ENCODE measurements at places on chromosomes 6 and 20. TPM values are rescaled to one million over a fixed set of nuclear protein-coding genes. Genes with fewer than 3 reads are reported as not detected.

Gene DDX43
- total RNA-seq, result 2.6 TPM

- DNase-seq, result no peak
These were observed 60.2 kb downstream of the UBE2V1 start for GRCh38 chr20:50052550-50053361.

Gene BCKDHB
- 12.5 TPM for total RNA-seq

DNA sequence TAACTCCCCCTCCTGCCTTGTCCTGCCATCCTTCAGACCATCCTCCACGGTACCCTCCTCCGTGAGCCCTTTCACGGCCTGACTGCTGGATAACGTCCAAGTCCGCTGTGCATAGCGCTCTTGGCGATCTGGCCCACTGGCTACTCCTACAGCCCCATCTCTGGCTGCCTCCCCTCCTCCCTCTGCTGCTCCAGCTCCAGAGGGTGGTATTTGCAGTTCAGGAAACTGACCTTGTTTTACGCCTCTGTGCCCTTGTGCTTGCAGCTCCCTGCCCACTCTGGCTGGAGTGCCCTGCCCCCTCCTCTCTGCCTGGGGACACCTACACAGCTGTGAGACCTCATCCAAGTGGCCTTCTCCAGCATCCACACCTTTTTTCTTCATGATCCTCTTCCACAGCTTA lies 6.5 kb upstream of the RREB1 start:
- no peak for DNase-seq

DNA sequence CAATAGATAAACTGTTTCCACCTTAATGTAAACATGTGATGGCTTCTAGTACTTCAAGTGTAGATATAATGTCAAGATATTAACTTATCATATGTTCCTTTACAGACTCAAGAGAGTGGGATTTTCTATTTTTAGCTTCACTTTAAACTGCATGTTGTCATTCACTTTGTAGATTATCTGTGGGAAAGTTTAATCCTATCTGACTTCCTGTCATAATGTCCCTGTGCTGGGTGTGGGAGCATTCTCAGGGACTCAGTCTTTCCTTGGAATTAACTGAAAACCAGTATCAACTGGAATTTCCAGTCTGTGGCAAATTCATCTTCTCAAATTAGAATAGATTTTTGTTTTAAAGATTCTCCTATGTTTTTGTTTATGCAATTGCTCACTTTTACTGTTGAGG lies 226.1 kb upstream of the FERMT1 start:
- peak; percentile 10 for DNase-seq

GRCh38 chr6:99467509-99468106 lies 42.5 kb upstream of the PNISR start:
- peak; percentile 11 for DNase-seq

DNA sequence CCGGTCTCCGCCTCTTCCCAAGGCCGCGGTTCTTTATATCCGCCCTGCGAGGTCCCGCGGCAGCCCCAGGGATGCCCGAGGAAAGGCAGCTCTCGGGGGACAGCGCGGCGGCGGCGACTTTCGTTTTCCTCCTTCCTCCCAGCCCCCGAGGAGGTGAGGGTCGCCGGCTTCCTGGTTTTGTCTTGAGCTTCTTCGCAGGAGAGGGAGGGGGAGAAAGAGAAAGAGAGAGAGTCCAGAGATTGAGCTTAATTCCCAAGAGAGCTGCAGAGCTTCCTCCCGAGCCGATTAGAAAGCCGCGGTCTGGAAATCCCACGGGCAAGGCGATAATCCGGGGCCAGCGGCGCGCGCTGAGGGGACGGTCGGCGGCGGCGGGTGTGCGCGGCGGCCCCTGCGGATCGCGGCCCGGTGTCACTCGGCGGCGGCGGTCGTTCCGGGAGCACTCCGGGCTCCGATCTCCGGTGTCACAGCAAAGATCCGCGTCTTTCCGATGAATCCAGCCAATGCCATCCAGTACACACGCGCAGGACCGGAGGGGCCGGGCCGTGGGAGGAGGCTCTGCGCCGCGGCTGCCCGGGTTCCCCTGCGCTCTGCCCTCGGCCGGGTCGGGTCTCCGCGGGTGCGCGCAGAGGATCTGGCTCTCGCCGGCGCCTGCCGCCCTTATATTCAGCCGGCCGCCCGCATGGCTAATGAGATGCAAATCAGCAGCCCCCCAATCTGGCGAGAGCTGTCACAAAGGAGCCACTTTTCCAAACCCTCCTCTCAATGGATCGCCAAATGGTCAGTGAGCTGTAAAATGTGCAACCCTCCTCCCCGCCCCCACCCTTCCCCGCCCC lies at the start of gene DLL1:
Gene DLL1, minus strand, starts transcription at position 783 of the 833 bp plus-strand sequence. CDS start 939 bp downstream, outside the sequence.
- no peak for DNase-seq

- DNase-seq, result peak; percentile 44
These were observed 54.6 kb upstream of the RIPOR2 start for GRCh38 chr6:24990236-24990845.

Gene SLPI
- 2.4 TPM for total RNA-seq

- no peak for DNase-seq
These were observed 477.1 kb upstream of the SPTLC3 start for GRCh38 chr20:12531626-12532025.

DNA sequence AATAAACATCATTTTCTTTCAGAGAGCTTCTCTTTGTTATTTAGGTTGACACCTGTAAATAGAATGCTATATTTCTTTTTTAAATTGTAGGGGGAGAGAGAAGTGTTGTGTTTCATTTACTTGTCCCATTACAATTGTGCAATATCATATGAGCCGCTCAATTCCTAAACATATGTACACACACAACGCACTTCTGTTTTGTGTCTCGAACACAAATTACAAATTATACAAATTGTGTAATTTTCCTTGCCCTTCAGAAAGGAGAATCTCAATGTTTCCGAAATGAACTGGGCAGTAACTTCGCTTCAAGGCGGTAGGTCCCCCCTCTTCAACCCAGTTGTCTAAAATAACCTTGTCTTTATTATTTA lies 2.6 kb upstream of the ABT1 start:
- no peak for DNase-seq

- DNase-seq, result no peak
These were observed 18.3 kb downstream of the ETV7 start for GRCh38 chr6:36368921-36369865.

- DNase-seq, result peak; percentile 87
These were observed 8.8 kb upstream of the PIM1 start for GRCh38 chr6:37160922-37161778.

GRCh38 chr20:63259734-63260460 lies 5.6 kb upstream of the NKAIN4 start:
- no peak for DNase-seq

DNA sequence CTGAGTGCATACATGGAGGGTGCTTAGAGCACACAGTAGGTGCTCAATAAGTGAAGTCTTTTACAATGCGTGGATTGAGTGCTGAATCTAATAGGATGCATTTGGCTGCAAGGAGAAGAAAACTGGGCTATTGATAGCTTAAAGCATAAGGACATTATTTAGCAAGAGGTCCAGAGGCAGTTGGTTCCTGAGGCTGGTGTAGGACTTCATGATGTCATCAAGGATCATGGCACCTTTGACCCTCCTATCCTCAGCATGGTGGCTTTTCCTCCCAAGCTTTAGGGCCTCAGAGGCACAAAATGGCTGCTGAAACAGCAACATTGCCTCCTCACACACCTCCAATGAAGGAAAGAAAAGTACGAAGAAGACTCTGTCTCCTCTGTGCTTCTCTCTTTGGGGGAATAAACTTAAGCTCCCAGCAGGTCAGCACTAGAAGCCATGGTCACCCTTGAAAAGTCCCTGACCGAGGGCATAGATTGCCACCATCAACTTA lies 3.1 kb upstream of the PREX1 start:
- no peak for DNase-seq

DNA sequence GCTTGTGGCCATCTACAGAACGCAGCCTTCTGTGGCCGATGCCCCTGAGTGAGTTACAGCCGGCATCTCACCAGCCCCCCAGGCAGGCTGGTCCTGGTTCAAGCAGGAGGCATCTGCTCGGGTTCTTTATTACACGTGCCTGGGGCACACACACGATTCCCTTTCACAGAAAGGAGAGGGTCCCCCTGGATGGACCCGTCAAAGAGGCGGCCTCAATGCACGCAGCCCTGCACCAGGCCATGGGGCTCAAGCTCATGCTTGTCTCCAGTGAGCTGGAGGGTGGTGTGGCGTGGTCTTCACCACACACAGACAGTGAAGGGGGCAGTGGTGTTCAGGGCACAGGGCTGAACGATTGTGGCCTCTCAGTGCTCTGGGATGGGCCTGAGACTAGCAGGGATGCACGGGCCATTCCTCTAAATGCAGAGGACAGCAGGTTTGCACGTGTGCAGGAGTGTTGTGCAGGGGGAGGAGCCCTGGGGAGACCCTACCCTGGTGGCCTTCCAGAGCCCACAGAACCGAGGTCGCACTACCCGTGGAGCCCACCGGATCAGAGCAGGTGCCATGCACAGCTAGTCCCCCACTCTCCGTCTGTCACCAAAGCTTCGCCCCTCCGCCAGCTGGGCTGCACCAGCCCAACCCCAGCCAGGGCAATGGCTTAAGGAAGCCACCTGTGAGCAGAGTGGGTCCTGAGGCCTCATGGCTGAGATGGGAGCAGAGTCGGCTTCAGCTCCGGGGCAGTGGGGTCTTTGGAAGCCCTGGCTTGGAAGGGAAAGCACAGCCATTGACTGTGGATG lies 23.1 kb downstream of the FRMD1 start:
- no peak for DNase-seq

Gene GPR63
- total RNA-seq, result 14.2 TPM

DNA sequence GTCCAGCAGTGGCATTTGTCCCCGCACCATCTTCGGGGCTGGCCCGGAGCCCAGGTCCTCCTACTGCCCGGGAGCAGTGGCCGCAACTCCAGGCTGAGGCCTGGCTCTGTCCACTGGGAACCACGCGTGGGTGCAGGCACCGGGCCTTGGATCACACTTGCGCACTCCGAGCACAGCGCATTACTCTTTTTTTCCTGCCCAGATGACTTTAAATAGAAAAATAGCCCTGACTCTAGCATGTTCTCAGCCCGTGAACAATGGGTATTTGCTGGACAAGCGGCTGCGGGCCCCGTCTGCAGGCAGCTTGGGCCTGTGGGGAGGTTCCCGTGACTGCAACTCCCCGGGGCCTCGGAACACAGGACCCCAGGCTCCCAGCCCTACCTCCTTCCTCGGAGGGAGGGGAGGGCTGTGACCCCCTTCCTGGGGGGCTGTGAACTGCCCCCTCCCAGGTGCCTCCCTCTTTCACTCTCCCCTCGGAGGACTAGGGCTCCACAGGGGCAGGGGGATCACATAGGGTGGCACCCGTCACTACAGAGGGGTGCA lies 162.2 kb downstream of the TBXT start:
- DNase-seq, result peak; percentile 70

DNA sequence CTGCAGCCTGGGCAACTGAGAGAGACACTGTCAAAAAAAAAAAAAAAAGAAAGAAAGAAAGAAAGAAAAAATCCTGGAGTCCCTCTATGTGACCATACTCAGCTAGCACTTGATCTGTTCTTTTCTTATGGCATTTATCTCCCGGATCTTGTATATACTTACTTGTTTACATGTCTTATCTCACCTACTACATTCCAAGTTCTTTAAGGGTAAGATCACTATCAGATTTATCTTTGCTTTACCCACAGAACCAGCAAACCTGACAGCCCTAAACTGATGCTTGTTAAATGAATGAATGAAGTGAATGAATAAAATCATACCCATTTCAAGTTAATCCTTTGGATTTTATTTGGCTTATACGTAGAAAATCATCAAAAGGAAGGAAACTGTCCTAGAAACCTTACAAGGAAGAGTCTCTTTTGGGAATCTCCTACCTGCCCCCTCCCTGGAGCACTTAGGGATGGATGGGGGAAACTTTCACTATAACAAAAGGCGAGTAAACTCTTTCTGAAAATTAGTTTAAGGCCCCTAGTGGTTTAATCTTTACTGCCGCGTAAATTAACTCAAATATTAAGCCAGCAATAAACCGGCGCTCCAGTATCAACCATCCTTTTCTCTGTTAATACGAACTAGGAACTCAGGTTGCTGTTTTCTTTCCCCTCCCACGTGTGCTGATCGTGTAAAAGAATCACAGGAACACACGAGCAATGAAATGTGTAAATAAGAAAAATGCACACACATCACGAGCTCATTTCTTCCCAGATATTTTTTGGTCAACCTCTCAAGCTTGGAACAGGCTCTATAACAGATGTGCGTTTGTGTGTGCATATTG lies 1.3 kb upstream of the UTRN start:
- peak; percentile 24 for DNase-seq

GRCh38 chr20:2541940-2542339 lies 5.6 kb downstream of the TMC2 start:
- no peak for DNase-seq

DNA sequence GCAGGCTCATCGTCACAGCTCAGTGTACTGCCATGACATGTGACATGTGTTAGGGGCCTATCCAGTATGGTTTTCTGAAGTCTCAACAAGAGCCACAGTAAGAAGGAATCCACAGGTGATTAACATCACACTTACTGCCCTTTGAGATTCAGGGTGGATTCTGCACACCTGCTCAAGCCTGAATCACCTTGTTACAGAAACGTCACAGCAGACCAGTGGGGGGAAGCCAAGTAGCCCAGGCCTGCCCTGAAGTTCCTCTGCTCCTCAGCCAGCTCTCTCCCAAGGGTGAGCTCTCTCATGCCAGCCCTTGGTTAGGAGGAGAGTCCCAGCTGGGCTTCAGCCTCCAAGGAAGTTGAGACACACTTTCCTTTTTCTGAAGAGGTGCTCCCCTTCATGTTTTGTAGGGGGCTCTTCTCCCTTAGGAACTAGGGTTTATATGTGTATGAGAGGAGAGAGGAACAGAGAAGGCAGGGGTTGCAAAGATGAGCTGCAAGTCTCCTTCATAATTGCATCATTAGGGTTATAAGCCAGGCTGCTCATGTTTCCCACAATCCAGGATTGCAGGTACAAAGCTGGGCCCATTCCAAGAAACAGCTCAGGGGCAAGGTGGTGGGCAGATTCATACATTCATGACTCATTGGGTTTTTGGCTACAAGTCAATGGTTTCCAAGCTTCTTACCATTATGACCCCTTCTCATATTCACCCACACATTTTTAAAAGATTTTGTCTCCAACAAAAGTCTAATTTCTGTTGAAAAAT lies 11.6 kb downstream of the GSS start:
- DNase-seq, result no peak

Gene PDE7B
- total RNA-seq, result 22.9 TPM

GRCh38 chr20:35838205-35838604 lies 66.4 kb downstream of the PHF20 start:
- no peak for DNase-seq

Gene RBPJL
- not detected for total RNA-seq

Gene NKX2-4
- not detected for total RNA-seq

DNA sequence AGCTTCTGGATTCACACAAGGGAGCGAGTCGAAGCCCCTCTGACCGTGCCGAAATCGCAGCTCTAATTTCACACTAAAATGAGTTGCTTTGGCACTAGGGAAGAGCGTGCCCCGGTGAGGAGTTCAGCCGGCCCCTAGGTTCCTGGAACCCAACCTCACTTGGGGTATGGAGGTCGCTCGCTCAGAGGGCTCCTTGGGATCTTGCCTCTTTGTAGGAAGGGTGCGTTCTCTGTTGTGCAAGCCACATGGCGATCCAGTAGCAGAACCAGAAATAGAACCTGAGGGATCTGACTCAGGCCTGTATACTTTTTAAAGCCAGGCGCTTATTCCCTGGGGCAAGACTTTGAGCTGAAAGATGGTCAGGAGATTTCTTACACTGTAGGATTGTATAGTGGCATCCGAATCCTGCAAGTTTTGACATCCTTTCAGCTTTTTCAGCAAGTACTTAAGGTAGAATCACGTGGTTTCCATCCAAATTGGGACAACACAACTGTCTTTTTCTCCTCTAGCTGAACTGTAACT lies 861 bp upstream of the RALGAPA2 start:
- no peak for DNase-seq

GRCh38 chr6:161274488-161274858 lies 612 bp upstream of the AGPAT4 start:
- no peak for DNase-seq

Gene GPLD1
- total RNA-seq, result not detected

Gene PI3
- total RNA-seq, result not detected

Gene C20orf141
- not detected for total RNA-seq

GRCh38 chr20:52294106-52294628 lies 102.6 kb upstream of the ZFP64 start:
- no peak for DNase-seq
